SJSA1 (cell line): ENCODE measurements at places on chromosomes 1 and 21. TPM values are rescaled to one million over a fixed set of nuclear protein-coding genes. Genes with fewer than 3 reads are reported as not detected.

ASPM gene
- 62.2 and 77.2 TPM in 2 replicates for total RNA-seq

- no peak for DNase-seq
Measured at GRCh38 chr1:17509363-17509762, 30.1 kb upstream of the ARHGEF10L start.

- DNase-seq = no peak
Measured at GRCh38 chr1:183783342-183783741, 21.6 kb upstream of the RGL1 start.

DNA sequence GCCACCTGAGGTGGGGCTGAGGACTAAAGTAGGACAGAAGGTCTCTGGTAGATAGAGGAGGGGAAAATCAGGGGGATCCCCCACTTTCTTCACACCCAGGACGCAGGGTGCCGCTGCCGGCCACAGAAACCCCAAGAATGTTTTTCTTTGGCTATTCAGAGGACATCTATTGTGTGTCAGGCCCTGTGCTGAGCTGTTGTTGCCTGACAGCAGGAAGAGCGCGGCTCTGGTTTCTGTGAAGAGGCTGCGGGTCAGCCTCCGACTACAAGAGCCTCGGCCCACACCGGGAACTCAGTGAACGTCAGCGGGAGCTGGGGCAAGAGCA lies 407 bp upstream of the PIGV start:
- no peak for DNase-seq

BTBD8 gene
- 1.1 and 5.1 TPM in 2 replicates for total RNA-seq

DNA sequence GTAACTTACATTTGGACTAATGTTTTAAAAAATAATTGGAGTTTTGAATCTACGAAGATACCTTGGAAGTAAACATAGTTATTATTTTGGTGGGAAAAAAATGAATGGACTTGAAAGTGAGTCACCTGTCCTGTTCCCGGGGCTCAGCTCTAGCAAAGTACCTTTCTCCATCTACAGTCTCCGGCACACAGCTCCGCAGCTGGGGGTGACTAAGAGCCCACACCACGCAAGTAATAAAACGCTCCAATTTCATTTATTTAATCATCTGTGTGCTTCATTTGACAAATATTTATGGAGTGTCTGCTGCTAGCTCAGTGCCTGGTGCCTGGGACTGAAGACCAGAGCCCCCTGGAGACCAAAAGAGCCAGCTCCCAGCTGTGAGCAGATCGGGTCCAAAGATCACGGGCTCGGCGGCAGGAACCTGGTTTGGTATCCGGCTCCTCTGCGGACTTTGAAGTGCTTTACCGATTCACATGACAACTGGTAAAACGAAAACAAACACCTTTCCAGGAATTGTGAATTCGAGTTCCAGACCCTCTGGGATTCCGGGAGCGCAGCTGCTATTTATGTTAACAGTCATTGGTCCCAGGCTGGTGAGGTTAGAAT lies 1.7 kb upstream of the RIPK4 start:
- peak; percentile 69 for DNase-seq

DNA sequence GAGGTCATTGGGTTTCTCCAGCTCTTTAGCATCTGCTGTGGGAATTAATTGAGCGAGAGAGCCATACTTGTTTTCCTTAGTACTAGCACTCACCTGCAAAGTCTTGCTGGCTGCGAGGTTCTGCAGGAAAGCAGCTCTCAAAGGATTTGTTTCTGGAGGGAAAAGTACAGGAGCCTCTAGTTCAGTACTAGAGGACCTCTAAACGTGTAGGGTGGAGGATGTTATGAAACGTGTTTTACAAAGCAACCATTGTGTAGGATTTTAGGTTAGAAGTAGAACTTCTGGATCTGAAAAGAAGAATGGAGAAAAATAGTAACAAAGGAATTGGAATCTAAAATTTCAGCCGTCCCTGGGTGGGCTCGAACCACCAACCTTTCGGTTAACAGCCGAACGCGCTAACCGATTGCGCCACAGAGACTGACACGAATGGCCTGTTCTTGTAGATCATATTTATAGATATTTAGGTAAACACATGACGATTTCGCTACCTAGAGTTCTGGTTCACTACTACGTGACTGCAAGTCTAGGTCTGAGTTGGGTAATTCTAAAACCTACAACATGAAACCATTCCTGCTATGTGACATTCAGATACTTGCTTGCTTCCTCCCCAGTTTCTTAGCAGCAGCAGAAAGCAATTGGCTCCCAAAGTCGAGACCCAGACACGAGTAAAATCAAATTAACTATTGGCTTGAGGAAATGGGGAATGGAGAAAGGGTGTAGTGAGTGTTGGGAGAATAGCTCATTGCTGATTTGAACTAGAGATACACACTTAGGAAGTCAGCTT lies 60.2 kb upstream of the CFAP126 start:
- peak; percentile 51 for DNase-seq

DNA sequence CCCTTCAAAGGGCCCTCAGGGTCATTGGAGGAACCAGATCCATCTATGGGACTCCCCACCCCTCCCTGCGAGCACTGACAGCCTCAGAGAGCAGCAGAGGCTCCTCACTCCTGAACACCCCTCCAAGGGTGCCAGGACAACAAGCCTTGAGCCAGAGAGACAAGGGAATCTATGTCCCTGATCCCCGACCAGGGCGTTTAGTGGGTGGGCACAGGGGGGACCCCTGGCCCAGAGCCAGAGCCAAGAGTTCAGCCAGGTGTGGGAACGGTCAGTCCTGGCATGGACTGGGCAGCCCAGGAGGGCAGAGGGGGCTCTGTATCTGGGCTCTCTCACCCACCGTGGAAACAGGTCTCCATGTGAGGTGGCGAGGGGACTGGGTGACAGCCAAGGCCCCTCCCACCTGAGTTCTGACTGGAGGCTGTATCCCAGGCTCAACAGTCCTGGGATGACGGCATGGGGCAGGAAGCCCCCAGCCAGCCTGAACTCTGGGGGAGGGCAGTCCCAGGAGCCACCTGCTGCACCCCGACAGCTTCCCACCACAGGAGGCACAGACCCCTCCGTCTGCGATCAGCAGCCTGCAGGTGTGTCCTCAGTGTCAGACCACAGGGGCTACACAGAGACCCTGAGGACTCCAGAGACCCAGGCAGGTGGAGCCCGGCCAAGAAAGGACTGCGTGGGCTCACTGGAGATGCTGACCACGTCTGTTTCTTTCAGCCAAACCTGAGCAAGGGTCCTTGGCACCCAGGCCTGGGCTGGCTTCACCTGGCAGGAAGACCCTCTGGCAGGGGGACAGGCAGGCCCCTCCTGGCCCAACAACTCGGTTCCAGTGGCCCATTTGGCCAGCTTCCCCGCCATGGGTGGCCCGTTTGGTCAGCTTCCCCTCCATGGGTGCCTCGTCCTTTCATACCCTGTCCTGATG lies 11.2 kb upstream of the SRARP start:
- DNase-seq = no peak

GRCh38 chr1:92957030-92957734 lies 4.1 kb downstream of the DIPK1A start:
- no peak for DNase-seq
